ENCODE measurements at places on chromosomes 3 and 15. TPM values are rescaled to one million over a fixed set of nuclear protein-coding genes. Genes with fewer than 3 reads are reported as not detected.

GRCh38 chr3:70264122-70264780 is 48.2 kb downstream of the MDFIC2 start:
- no peak overlapping the region for H3K4me3 ChIP-seq
- no peak for DNase-seq
- no peaks in the 10 kb centered on the region for H3K27me3 ChIP-seq
- no peak overlapping the region for H3K27ac ChIP-seq
- H3K36me3 ChIP-seq, result no peaks in the 10 kb centered on the region
- H3K4me1 ChIP-seq, result no peaks in the 10 kb centered on the region

The UBP1 gene
- 60.5 TPM for total RNA-seq

The MESP1 gene
- 0.84 TPM for total RNA-seq

GRCh38 chr15:42732095-42732827 is 4.7 kb downstream of the CDAN1 start:
- DNase-seq, result no peak
- peaks cover 2% of the 10 kb centered on the region for H3K27me3 ChIP-seq
- H3K27ac ChIP-seq, result peak overlapping the region; percentile 31
- peaks cover 18% of the 10 kb centered on the region for H3K4me1 ChIP-seq
- no peak overlapping the region for H3K4me3 ChIP-seq

The ALPK3 gene
- 0.06 TPM for total RNA-seq

The ACKR4 gene
- 1.1 TPM for total RNA-seq

GRCh38 chr3:40771112-40771511 is 246.4 kb downstream of the ZNF621 start:
- no peak for DNase-seq
- H3K27me3 ChIP-seq, result peaks cover 4% of the 10 kb centered on the region
- H3K4me3 ChIP-seq, result no peak overlapping the region
- H3K36me3 ChIP-seq, result no peaks in the 10 kb centered on the region
- H3K27ac ChIP-seq, result no peak overlapping the region
- H3K4me1 ChIP-seq, result no peaks in the 10 kb centered on the region

The SLC12A8 gene
- 2.1 TPM for total RNA-seq

The CSK gene
- 50.2 TPM for total RNA-seq

- no peaks in the 10 kb centered on the region for H3K4me1 ChIP-seq
- DNase-seq, result peak; percentile 21
- H3K36me3 ChIP-seq, result no peaks in the 10 kb centered on the region
- no peak overlapping the region for H3K4me3 ChIP-seq
- H3K27ac ChIP-seq, result no peak overlapping the region
Observed at GRCh38 chr3:121748680-121749275, 763 bp downstream of the GOLGB1 start.

The PLA1A gene
- not detected for total RNA-seq

DNA sequence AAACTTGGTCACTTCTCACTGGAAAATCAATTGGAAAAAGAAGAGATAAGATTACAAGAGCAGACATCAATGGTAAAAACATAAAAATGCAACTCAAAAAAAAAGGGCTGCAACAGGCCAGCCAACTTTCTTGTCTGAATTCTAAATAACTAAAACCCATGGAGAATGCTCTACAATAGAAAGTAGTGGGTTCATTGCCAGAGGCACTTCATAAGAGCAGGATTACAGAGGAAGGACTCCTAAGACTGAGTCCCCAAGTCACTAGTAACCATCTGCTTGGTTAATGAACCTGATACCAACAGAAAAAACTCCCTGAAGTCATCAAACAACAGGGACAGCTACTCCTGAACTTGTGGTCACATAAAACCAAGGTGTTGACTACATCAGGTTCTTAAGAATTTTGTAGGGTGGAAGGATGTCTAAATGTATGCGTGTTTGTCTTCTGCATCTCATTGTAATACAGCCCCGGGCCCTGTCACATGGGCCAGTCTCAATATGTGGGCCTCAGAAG is 148.6 kb downstream of the IMPG2 start:
- no peak overlapping the region for H3K27ac ChIP-seq
- no peak for DNase-seq
- H3K4me3 ChIP-seq, result no peak overlapping the region
- H3K27me3 ChIP-seq, result no peaks in the 10 kb centered on the region

The CLEC3B gene
- 1.7 TPM for total RNA-seq

- DNase-seq, result no peak
- no peaks in the 10 kb centered on the region for H3K4me1 ChIP-seq
- no peak overlapping the region for H3K27ac ChIP-seq
- no peak overlapping the region for H3K4me3 ChIP-seq
Observed at GRCh38 chr3:81195478-81195877, 566.0 kb downstream of the GBE1 start.

- no peak overlapping the region for H3K4me3 ChIP-seq
- peaks cover 2% of the 10 kb centered on the region for H3K27me3 ChIP-seq
- H3K27ac ChIP-seq, result no peak overlapping the region
- DNase-seq, result no peak
Observed at GRCh38 chr3:18346097-18346496, 79.0 kb downstream of the SATB1 start.

The GPR62 gene
- total RNA-seq, result not detected

DNA sequence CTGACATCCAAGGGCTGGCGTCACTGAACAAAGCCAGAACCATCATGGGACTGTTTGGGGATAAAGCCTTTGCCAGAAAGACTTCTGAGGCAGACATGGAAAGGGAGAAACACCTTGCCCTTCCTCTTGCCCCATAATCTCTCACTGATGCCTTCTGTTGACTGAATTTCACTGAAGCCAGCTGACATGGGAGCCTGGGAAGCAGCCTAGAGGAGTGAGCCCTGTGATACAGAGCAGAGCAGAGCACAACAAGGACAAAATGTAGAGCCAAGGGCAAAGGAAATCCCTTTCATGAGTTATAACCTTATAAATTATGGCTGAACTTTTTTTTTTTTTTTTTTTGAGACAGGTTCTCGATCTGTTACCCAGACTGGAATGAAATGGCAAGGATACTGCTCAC is 9.8 kb upstream of the CNOT10 start:
- H3K4me3 ChIP-seq, result no peak overlapping the region
- no peak overlapping the region for H3K27ac ChIP-seq
- no peaks in the 10 kb centered on the region for H3K4me1 ChIP-seq
- H3K36me3 ChIP-seq, result no peaks in the 10 kb centered on the region
- DNase-seq, result no peak

The PLCH1 gene
- total RNA-seq, result not detected

- H3K27ac ChIP-seq, result no peak overlapping the region
- peaks cover under 1% of the 10 kb centered on the region for H3K27me3 ChIP-seq
- H3K36me3 ChIP-seq, result no peaks in the 10 kb centered on the region
- H3K4me1 ChIP-seq, result peaks cover 12% of the 10 kb centered on the region
- DNase-seq, result no peak
- no peak overlapping the region for H3K4me3 ChIP-seq
Observed at GRCh38 chr3:50574444-50574831, 5.1 kb downstream of the HEMK1 start.

GRCh38 chr3:135082706-135083105 is 287.6 kb downstream of the EPHB1 start:
- H3K27ac ChIP-seq, result no peak overlapping the region
- H3K4me1 ChIP-seq, result no peaks in the 10 kb centered on the region
- H3K4me3 ChIP-seq, result no peak overlapping the region
- DNase-seq, result no peak
- H3K36me3 ChIP-seq, result no peaks in the 10 kb centered on the region
- peaks cover 3% of the 10 kb centered on the region for H3K27me3 ChIP-seq

DNA sequence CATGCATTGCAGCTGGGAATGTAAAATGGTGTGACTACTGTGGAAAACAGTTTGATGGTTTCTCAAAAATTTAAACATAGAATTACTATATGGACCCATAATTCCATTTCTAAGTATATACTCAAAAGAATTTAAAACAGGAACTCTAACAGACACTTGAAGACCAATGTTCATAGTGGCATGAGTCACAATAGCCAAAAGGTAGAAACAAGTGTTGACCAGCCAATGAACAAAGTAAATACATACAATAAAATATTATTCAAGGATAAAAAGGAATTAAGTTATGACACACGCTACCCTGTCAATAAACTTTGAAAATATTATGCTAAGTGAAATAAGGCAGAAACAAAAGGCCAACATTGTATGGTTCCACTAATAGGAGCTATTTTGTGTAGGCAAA is 357.4 kb upstream of the IL12A start:
- H3K4me1 ChIP-seq, result peaks cover 63% of the 10 kb centered on the region
- H3K27me3 ChIP-seq, result no peaks in the 10 kb centered on the region
- H3K27ac ChIP-seq, result no peak overlapping the region

GRCh38 chr3:4680227-4680691 is 187.1 kb downstream of the ITPR1 start:
- H3K27ac ChIP-seq, result no peak overlapping the region
- DNase-seq, result no peak
- no peak overlapping the region for H3K4me3 ChIP-seq
- H3K27me3 ChIP-seq, result peaks cover 3% of the 10 kb centered on the region
- peaks cover 15% of the 10 kb centered on the region for H3K4me1 ChIP-seq

The FBXO40 gene
- total RNA-seq, result not detected

The ESYT3 gene
- total RNA-seq, result 0.09 TPM

- H3K27me3 ChIP-seq, result peaks cover 37% of the 10 kb centered on the region
- H3K36me3 ChIP-seq, result no peaks in the 10 kb centered on the region
- H3K4me1 ChIP-seq, result no peaks in the 10 kb centered on the region
- no peak overlapping the region for H3K27ac ChIP-seq
- H3K4me3 ChIP-seq, result no peak overlapping the region
Observed at GRCh38 chr3:13788522-13789424, 91.1 kb downstream of the WNT7A start.

- H3K27ac ChIP-seq, result no peak within 1 kb of the TSS
- no peak within 1 kb of the TSS for H3K4me3 ChIP-seq
- peak; percentile 7 for DNase-seq
- peaks cover 2% of the 10 kb centered on the region for H3K27me3 ChIP-seq
- no peaks in the 10 kb centered on the region for H3K36me3 ChIP-seq
- H3K4me1 ChIP-seq, result peaks cover 15% of the 10 kb centered on the region
Observed at GRCh38 chr3:132317229-132317948, at the start of gene ACP3. Gene ACP3, plus strand, starts transcription at chr3:132317407. Its CDS starts 50 bp downstream, at chr3:132317457.

DNA sequence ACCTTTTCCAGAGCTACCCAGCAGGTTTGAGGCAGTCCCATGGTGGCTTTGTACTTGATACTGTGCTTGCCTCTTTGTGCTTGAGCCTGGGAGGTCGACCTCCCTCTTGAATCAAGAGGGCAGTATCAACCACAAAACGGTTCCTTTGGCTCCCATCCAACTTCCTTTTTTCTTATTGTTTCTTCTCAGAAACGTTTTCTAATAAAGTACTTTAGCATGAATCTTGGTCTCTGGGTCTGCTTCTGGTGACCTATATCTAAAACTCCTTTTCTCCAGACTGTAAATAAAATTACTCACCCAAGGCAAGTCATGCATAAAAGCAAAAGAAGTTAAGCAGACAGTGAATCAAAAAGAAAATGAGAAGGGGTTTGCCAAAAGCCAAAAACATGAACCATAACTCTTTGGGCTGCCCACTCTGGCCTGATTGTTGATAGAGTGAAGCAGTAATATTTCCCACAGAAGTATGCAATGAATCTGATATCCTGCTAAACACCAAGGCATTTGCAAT is 112.2 kb upstream of the SLC4A7 start:
- no peaks in the 10 kb centered on the region for H3K27me3 ChIP-seq
- H3K36me3 ChIP-seq, result no peaks in the 10 kb centered on the region
- peak; percentile 57 for DNase-seq
- H3K4me1 ChIP-seq, result peaks cover 48% of the 10 kb centered on the region

DNA sequence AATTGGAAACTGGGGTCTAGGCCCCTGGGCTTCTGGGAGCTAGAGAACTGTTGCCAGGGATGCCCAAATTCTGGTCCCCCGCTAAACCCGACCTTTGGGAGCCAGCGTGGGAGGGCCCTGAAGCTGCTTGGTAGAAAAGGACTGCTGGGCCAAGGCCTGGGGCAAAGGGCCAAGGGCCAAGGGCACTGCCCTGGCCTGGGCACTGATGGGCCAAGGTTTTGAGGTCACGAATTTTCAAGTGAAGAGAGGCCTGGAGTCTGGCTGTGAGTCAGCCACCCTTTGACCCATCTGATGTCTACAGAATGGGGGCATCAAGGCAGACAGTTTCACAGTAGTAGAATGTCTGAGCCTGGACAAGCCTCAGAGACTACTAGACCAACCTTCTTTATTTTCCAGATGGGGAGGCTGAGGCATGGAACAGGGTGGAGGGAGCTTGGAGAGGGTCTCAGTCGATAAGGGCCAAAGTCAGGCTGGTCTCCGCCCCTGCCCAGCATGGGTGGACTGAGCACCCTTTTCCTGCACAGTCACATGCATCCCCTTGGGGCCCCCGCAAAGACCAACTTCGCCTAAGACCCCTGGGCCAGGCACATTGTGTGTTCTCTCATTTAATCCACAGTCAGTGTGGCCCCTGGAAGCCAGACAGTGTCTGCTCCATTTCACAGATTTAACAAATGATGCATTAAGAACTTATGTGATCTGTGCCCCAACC is 66.3 kb downstream of the ATP2B2 start:
- no peak for DNase-seq
- H3K36me3 ChIP-seq, result no peaks in the 10 kb centered on the region
- H3K4me1 ChIP-seq, result peaks cover 64% of the 10 kb centered on the region

The CCR3 gene
- total RNA-seq, result not detected

GRCh38 chr15:48913141-48913540 is 35.2 kb downstream of the EID1 start:
- peaks cover 11% of the 10 kb centered on the region for H3K36me3 ChIP-seq
- no peak for DNase-seq
- H3K4me1 ChIP-seq, result peaks cover 15% of the 10 kb centered on the region
- peak overlapping the region; percentile 19 for H3K27ac ChIP-seq

- H3K4me3 ChIP-seq, result no peak overlapping the region
- no peak for DNase-seq
- no peaks in the 10 kb centered on the region for H3K4me1 ChIP-seq
- H3K36me3 ChIP-seq, result peaks cover 15% of the 10 kb centered on the region
Observed at GRCh38 chr3:105093371-105094252, 273.1 kb upstream of the ALCAM start.

The CPNE9 gene
- not detected for total RNA-seq

GRCh38 chr3:149609595-149609994 is 48.2 kb downstream of the WWTR1 start:
- H3K4me1 ChIP-seq, result peaks cover 60% of the 10 kb centered on the region

- H3K36me3 ChIP-seq, result no peaks in the 10 kb centered on the region
- peaks cover 5% of the 10 kb centered on the region for H3K27me3 ChIP-seq
- no peak overlapping the region for H3K27ac ChIP-seq
- no peak for DNase-seq
- no peak overlapping the region for H3K4me3 ChIP-seq
Observed at GRCh38 chr3:193124861-193125260, 116.2 kb upstream of the PLAAT1 start.

The SCG3 gene
- total RNA-seq, result not detected

GRCh38 chr15:79091204-79091867 is 756 bp upstream of the RASGRF1 start:
- H3K4me1 ChIP-seq, result no peaks in the 10 kb centered on the region
- no peaks in the 10 kb centered on the region for H3K36me3 ChIP-seq
- H3K27ac ChIP-seq, result no peak overlapping the region
- DNase-seq, result no peak
- H3K27me3 ChIP-seq, result peaks cover 20% of the 10 kb centered on the region
- no peak overlapping the region for H3K4me3 ChIP-seq

GRCh38 chr15:28132524-28133275 is 33.6 kb upstream of the OCA2 start:
- peaks cover 31% of the 10 kb centered on the region for H3K4me1 ChIP-seq
- peak overlapping the region; percentile 83 for H3K27ac ChIP-seq
- peak overlapping the region; percentile 13 for H3K4me3 ChIP-seq
- peaks cover 10% of the 10 kb centered on the region for H3K36me3 ChIP-seq

The PEX5L gene
- total RNA-seq, result 0.21 TPM

All from HFFc6 (cell line).